Omental fat pad (tissue), 4 donors: ENCODE measurements at places on chromosomes 7 and 10. TPM values are rescaled to one million over a fixed set of nuclear protein-coding genes. Genes with fewer than 3 reads are reported as not detected.

GRCh38 chr7:128235471-128235870 lies 5.6 kb upstream of the LEP start:
- DNase-seq, result no peak

The HOXA3 gene
- total RNA-seq, result 11.0 TPM

DNA sequence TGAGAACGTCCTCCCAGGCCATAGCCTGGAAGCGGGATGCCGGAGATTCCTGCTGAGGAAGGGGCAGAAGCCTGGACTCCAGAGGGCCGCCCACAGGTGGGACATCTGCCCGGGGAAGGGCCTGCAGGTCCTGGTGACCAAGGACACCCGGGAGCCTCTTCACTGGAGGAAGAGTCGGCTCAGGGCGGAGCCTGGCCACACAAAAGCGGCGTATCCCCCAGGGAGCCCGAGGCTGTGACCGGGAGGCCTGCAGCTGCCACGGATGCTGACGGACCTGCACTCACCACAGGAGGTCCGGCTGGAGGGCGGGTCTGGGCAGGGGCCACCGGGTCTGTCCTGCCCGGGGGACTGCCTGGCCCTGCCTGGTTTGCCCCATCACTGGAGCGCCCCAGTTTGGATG lies 15.5 kb upstream of the ADGRA1 start:
- no peak for DNase-seq

The CDC14C gene
- total RNA-seq, result not detected

- DNase-seq, result no peak
Observed at GRCh38 chr7:4663239-4664018, 18.7 kb upstream of the FOXK1 start.

DNA sequence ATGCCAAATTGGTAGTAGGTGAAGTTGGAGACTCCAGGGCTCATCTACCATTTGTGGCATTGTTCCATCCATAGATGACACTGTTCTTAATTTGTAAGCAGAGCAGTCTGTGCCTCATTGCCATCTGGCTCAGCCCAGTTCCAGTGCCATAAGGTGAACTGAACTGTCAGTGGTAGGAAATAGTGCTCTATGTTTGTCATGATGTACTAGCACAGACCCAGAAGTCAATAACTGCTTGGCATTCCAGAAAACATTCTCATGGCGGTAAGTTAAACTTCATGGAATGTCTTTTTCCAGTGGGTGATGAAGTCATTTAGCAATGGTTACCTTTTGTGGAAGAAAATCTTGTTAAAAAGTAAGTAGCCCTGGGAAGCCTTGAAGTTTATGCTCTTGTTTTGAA lies 302.7 kb downstream of the SUGCT start:
- DNase-seq, result no peak

GRCh38 chr10:24848195-24848594 lies 104.2 kb downstream of the PRTFDC1 start:
- DNase-seq, result no peak

- DNase-seq, result no peak
Observed at GRCh38 chr10:112024079-112024478, 159.5 kb downstream of the GPAM start.
